ENCODE measurements at places on chromosomes 3 and 15.

GRCh38 chr15:48642795-48643194, 2.7 kb downstream of the FBN1 start:
- no peak for DNase-seq

- DNase-seq = no peak
Observed at GRCh38 chr3:186241910-186242821, 119.9 kb downstream of the DGKG start.

DNA sequence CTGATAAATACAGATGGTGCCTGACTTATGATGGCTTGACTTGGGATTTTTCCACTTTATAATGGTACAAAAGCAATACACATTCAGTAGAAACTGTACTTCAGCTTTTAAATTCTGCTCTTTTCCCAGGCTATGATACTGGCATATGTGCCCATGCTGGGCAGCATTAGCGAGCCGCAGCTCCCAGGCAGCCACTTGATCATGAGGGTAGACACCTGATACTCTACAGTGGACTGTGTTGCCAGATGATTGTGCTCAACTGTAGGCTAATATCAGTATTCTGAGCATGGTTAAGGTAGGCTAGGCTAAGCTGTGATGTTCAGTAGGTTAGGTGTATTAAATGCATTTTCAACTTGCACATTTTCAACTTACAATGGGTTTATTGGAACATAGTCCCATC, 17.7 kb upstream of the FEM1B start:
- DNase-seq = no peak

- no peak for DNase-seq
Observed at GRCh38 chr3:16504242-16504641, 9.3 kb downstream of the RFTN1 start.

DNA sequence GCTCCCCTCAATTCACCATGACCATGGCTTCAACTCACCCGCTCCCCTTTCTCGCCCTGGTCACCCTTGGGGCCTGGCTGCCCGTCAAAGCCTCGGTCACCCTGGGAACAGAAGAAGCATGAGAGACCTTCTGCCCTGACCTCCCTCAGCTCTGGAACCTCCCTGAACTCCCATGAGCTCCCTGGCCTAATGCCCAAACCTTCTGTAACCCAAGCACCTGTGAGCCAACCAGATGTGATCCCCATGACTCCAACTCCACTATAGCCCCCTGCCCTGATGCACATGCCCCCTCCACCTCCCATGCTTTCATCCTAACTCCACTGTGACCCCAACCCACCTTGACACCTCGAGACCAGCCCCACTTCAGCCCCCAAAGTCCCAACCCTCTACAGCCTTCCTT, 3.5 kb upstream of the UCN2 start:
- no peak for DNase-seq

DNA sequence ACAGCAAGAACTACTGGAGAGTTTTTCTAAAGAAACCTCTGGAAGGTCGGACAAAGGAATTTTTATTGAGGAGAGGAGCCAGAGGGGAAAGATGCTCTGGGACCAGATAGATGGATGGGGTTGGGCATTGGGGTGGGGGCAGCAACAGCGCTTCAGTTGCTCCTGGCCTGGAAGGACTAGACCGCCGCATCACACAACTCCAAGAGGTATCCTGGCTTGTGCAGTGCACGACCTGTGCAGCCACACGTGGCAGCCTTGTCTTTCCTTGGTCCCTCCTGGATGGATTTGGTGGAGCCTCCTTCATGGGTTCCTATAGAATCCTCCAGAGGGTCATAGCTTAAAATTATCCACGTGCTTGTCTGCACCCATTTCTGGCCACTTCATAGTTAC, 23.0 kb downstream of the MAGEF1 start:
- no peak for DNase-seq

DNA sequence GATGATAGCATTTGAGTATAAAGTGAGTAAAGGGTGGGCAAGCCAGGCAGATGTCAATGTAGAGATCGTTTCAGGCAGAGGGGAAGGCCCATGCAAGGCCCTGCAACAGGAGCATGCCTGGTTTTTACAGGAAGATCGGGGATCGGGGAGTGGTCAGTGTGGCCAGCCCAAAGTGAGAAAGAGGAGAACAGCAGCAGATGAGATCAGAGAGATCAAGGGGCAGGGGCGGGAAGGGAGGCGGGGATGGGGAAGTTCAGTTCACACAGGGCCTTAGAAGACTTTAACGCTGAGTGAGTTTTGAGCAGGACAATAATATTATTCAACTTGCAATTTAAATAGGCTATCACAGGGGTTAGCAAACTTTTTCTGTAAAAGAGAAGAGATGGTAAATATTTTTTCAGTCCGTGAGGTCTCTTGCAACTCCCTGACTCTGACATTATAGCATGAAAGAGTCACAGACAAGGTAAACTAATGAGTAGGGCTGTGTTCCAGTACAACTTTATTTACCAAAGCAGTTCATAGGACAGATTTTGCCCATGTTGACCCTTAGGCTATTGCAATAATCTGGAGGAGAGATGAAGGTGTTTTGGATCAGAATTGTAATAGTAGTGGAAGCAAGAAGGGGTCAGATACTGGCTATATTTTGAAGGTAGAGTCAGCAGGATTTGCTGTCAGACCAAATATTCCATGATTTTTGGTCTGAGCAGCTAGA, 12.4 kb upstream of the CD47 start:
- DNase-seq = no peak

- no peak for DNase-seq
Observed at GRCh38 chr15:96338074-96338765, 7.7 kb downstream of the NR2F2 start.

DNA sequence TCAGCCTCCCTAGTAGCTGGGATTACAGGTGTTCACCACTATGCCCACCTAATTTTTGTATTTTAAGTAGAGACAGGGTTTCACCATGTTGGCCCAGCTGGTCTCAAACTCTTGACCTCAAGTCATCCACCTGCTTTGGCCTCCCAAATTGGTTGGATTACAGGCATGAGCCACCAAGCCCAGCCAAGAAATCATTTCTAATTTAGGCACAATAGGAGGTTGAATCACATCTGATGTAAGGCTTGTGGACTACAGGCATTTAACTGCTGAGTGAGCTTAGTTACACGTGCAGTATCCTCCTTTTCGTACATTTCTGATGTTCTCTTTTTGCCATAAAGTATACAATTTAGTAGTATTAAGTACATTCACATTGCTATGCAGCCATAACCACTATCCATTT, 31.1 kb upstream of the SETD2 start:
- DNase-seq = no peak

GRCh38 chr3:154228561-154229216, 95.6 kb downstream of the DHX36 start:
- no peak for DNase-seq

GRCh38 chr3:187750006-187750512, 4.8 kb upstream of the BCL6 start:
- DNase-seq = no peak

- DNase-seq = no peak
Observed at GRCh38 chr15:29066838-29067237, 181.1 kb downstream of the APBA2 start.

DNA sequence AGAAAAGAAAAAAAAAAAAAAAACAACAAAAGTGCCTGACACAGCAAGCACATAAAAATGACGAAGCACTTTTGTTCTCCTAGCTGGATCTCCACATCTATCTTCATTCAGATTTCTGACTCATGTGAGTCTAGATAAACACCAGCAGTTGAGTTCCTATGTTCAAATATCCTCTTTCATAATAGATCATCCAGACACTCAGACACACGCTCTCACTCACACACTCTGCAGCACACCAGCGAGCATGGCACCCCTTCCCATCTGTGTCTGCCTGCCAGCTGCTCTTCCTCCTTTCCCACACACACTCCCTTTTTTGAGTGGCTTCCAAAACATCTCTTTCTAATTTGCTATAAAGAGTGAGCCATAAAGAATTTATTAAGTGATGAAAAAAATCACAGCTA, 19.8 kb upstream of the CELF6 start:
- DNase-seq = no peak

DNA sequence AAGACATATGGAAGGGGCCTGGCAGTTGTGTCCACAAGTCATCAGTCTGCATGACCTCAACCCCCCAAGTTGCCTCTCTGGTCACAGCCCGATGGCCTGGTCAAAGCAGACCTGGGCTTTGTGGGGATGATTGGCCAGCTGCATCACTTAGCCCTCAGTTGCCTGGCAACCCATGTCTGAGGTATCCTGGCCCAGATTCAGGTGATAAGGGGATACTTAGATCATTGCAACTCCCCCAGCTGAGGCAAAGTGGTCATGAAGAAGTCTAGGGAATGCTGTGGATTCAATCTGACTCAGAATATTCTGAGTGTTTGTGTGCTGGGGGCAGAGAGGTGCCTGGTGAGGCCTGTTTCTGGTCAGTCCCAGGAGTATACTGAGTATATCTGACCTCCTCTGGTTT, 5.0 kb downstream of the GPR156 start:
- DNase-seq = no peak

- no peak for DNase-seq
Observed at GRCh38 chr3:151541178-151541577, 80.3 kb upstream of the IGSF10 start.

DNA sequence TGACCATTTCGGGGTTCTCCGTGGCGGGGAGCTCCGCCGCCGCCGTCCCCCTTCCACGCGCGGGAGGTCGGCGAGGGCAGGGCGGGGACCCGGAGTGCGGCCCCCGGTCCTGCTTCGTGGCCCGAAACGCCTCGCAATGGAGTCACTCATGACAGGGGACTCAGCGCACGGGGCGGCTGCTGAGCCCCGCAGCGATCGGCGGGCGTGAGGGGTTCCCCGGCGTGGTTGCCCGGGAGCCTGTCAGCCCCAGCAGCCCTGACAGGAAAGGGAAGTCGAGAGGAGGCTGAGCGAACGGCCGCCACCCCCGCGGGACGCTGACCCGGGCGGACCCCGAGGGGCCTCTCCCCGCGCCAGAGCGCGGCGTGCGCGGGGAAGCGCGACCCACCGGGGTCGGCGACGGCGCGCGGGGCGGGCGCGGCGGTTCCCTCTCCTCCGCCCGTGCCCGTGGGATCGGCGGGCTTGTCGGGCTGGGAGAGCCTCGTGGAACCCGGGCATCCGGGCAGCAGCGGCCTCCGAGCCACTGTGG, 564 bp upstream of the PIGZ start:
- no peak for DNase-seq

GRCh38 chr3:22377421-22377820, 626.4 kb upstream of the ZNF385D start:
- no peak for DNase-seq

DNA sequence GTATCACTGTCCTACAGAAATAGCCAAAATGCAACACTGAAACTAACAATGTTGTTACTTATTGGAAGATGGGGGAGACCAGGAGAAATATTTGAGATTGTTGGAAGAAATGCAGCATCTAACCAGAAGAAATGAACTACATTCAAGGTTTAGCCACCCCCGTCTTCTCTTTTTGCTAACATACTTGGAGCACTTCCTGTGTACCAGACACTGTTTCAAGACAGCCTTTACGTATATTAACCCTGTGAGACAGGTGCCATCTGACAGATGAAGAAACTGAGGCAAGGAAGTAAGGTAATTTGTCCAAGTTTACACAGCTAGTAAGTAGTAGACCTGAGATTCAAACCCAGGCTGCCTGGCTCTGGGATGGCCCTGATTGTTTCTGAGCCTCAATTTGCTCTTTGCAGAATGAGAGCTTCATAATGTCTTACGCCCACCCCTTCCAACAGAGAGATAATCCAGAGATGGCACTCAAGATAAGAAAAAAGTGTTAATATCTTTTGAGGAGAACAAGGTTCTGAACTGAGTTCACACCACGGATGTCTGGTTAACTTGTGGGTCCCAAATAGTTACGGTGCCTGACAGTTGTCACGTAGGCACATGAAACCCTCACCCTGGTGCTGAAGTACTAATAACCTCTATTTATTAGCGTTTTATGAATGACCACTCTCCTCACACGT, 26.1 kb downstream of the RASGRP1 start:
- no peak for DNase-seq

DNA sequence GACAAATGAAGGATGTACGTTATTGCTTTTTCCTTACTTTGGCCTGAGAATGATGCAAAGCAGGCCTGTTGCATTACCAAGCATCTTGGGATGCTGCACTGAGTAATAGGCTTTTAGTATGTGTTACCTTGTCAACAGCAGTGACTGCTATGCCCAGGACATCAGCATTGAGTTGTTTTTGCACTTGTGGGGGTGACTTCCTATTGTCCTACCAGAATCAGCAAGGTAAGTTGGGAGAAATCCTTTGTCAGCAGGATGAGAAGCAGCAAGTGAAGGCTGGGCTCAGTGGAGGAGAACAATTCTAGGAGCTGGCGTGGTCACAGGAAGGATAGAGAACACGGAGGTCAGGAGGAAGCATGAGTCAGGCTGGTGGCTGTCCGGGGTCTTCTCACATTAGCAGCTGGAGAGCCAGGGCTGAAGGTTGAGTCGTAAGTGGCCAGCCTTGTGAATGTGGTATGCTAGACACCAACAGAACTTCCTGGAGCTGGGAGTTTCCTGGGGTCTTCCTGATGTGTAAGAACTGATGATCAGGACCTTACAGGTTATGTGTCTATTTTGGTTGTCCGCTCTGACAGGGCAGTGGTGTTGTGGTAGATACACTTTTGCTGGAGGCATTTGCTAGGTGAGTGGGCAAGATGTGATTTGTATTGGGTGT, 142.7 kb downstream of the FNDC3B start:
- DNase-seq = no peak

- DNase-seq = no peak
Observed at GRCh38 chr3:42549131-42549530, 32.6 kb downstream of the SEC22C start.

DNA sequence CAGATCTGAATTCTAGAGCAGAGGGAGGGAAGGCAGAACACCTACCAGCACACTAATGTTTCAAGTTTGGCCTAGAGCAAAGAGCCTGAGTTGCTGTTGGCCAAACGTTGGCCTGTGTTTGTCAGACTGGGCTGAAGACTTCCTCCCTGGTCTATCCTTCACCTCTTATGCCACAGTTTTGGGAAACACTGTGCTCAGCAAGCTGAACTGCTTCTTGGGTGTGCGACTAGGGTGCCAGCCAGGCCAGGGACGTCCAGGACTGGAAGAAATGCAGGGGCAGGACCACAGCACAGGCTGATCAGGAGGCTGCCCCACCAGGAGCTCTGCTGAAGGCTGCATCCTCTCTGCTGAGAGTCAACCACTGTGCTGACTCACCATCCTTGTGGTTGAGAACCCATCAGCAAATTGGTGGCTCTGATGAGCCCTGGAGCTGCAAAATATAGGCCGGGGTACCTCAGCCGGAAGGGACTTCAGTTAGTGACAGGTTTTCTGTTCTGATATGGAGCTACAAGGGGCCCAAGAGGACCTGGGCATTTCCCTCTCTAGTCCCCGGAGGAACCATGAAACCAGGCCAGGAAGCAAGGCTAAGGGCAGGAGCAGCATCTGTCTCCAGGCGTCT, 131.6 kb upstream of the RASGRP1 start:
- DNase-seq = peak; percentile 64

DNA sequence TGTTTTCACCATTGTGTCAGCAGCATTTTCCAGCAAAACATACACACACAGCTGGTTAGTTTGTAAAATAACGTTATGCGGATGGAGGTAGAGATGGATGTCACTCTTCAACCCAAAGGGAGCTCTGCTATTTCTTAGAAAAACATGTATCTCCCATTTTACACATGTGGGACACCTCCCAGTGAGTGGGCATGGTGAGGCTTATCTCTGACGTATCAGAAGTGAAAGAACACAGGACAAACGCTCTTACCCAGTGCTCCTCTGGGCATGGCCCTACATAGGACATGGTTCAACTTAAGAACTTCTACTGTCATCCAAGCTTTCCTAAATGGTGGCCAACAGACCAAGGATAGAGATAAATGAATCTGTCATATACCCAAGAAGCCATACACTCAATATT, 2.1 kb downstream of the FAM240A start:
- DNase-seq = no peak
